Activated T-cell treated with anti-CD3 and anti-CD28 coated beads, Interleukin-2, amount 50 U/mL, for 48 hours (primary cell): ENCODE measurements at places on chromosomes 4 and X.

GRCh38 chr4:126071346-126072333 is 756.9 kb downstream of the FAT4 start:
- no peak for DNase-seq

- no peak for DNase-seq
Measured at GRCh38 chr4:172356016-172356415, 542.8 kb downstream of the GALNTL6 start.

- DNase-seq = no peak
Measured at GRCh38 chr4:100982345-100982744, 365.0 kb downstream of the PPP3CA start.

DNA sequence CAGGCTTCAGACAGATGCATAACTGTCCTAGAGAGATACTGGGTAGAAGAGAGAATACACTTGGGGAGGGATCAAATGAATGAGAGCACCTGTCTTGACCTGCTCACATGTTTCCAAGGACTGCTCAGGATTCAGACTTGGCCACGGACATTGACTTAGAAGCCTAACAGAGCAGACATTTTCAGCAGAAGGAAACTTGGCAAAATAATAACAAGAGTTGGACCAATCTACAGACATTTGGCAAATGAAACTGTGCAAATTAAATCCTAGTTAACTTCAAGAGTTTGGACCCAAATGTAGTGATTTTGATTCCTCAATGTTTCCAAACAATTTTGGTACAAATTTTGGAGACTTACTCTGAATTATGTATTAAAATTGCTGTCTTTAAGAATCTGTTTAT is 223.9 kb downstream of the CAMK2D start:
- no peak for DNase-seq

GRCh38 chr4:86032476-86033022 is 327.3 kb downstream of the MAPK10 start:
- no peak for DNase-seq

- DNase-seq = no peak
Measured at GRCh38 chr4:127829014-127829413, 46.9 kb downstream of the HSPA4L start.

GRCh38 chr4:58658701-58659100 is 1548.5 kb upstream of the IGFBP7 start:
- no peak for DNase-seq

GRCh38 chr4:3329887-3330286 is 37.1 kb downstream of the RGS12 start:
- DNase-seq = no peak

DNA sequence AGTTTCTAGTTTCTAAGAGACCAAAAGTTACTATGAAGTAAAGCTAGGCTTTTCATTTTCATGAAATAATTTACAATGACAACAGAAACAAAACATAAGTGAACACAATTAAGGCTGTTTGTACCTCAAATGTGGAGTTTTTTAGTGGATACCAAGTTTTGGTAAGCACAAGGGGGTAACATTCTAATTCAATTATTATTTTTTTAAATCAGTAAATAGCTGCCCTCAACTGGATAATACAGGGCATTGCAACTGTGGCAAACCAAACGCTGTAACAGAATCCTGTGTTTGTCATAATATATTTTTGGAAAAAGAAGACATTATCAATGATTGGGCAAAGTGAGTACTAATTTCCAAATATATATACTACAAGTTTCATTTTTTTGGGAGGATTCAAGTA is 150.3 kb downstream of the FBXW7 start:
- no peak for DNase-seq

DNA sequence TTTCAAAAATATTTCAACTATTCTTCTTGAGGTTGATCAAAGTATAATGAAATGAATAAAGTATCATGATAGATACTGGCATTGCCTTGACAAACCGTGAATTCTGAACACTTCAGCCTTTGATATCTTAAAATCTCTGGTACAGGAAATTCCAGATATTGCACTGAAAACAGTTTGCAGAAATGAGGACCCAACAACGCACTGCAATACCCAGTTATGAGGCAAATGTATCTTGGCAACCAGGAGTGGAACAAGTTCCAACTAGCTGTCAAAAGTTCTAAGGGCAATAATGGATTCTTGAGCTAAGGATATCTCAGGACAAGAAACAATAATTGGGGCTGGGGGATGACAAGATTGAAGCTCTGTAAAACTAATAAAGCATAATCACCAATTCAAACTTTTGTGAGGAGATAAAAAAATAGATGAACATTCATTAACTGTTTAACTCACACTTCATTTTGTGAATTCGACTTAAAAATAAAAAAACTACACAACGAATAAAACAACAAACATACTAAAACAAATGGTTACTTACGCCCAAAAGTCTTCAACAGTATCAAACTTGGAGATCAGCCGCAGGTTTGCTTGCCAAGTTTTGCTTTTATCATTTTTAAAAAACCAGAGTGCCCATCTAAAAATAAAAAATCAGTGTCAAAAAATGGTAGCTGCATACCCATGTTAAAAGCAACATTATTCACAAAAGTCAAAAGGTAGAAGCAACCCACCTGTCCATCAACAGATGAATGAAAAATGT is 38.1 kb downstream of the EIF4E start:
- no peak for DNase-seq

DNA sequence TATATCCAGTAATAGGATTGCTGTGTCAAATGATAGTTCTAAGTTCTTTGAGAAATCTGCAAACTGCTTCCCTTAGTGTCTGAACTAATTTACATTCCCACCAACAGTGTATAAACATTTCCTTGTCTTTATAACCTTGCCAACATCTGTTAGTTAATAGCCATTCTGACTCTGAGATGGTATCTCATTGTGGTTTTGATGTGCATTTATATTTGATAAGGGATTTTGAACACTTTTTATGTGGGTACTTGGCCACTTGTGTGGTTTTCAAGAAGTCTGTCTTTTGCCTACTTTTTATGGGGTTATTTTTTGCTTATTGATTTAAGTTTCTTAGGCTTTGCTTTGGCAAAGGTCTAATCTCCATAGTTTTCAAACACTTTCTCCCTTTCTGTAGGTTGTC is 189.9 kb upstream of the CXCL13 start:
- no peak for DNase-seq

DNA sequence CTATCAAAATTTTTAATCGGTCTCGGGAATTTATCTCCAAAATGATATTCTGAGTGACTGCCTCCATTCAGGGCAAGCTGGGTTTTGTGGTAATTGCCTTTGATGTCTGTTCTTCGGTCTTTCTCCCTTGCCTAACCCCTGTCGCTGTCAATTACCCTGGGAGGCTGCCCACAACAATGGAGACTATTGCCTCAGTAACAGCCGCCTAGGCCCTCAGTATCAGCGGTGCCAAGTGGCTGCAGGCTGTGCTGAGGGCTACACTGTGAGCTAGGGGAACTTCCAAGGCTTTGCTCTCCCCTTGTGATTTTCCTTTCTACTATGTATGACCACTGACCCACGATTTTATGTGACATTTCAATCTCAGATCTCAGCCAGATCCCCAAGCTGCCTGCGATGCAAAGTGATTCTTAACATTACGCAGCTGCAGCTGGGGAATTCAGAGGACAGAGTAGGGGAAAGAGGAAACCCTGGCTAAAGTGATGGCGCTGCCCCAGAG is 36.3 kb upstream of the REST start:
- no peak for DNase-seq

DNA sequence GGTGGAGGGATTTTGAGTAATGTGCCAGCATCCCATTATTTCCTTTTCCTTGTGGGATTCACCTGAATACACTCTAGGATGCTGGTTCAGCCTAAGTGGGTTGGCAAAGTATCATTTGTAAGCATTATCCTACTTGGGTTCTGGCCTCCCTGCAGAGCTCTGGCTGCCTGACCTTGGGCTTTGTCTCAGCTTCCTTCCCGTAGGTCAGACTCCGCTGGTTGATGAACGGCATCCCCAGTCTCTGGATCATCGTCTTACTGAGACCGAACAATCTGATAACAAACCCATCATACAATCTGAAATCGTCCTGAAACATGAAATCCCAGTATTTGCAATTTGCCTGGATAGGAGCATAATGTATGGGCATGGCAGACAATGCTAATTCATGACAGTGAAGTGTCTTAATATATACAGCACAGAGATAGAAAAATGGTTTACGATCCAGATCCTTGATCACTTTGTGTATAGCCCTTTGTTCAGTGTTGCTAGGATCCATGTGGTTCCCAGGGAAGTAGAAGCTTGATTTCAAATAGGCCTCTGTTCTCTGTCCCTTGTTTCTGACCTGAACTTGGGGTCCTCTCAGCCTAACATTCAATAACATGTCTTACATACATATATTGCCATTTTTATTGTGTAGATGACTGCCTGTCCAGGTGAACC is 5.5 kb downstream of the MID2 start:
- no peak for DNase-seq

- DNase-seq = no peak
Measured at GRCh38 chr4:119321921-119322687, at the start of gene FABP2. FABP2 (minus strand) TSS chr4:119322138; CDS start chr4:119322102, 36 bp downstream.

DNA sequence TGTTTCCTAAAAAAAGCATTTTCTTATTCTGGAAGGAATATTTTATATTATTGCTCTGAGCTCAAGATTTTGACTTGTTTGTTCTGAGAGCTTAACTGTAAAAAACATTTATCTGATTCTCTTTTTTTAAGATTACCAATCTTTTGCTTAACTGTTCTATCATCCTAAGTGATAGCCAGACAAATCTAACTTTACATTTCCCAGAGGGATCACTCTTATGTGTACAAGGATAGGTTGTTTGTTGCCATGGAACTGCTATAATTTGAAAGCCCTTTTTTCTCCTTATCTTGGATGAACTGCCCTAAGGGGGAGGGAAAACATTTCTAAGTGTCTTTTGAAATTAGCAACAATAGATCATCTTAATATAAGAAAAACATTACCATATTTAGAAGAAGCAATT is 494.7 kb downstream of the TRAM1L1 start:
- DNase-seq = no peak

DNA sequence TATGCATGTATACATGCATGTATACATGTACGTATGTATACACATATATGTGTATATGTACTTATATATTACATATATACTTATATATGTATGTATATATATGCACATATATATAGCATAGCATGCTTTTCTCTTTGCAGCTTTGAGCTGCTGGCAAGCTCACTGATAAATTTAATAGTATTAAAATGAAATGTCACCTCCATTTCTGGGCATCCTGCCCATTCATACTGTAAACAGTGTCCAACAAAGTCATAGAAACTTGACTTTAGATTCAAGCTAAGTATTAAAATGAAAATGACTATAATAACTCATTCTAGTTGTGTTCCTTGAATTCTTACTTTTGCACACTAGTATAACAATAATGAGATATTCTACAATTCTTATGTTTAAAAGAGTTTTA is 163.7 kb downstream of the CFAP47 start:
- DNase-seq = no peak

DNA sequence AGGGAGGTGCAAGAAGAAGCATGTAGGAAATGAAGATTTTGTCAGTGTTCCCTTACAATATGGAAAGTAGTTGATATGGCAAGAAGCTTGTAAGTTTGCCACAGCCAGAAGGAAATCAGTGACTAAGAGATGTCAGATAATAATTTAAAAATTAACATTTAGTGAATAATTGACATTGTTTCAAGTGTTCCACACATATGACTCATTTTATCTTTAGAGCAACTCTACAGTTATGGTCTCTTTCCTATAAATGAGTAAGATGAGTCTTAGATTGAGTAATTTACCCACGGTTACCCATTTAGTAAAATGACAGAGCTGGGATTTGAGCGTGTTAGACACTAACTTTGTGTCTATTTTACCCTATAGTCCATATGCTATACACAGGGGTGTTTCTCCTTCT is 300.3 kb upstream of the IRS4 start:
- DNase-seq = no peak

DNA sequence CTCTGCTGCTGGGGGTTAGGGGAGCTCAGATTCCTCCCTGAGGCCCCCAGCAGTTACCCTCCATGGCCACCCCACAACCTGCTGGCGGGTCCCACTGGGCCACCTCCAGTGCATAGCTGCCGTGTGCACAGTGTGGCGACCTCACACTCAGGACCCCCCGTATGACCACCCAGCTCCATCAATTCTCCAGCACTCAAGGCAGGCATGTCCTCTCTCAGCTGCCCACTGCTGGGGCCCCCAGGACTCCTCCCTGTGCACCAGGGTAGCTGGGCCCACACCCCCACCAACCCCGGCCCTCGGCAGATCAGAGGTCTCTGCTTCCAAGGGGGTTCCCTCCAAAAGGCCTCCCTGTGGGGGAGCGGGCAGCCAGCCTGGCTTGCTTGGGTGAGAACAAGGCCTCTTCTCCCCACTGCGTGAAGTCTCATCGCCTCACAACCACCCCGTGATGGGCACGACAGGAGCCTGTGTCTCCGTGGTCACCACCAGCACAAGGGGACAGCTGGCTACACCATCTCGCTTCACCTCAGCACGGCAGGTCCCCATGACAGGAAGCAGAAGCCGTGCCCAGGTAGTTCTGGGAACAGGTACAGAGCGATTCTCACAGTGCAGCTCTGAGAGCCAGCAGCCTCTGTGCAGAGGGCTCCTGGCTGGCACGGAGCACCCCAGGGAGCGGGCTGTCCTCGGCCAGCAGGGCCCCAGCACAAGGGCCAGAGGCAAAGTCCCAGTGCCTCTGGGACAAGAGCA is 4.6 kb upstream of the HAUS3 start:
- DNase-seq = peak; percentile 15

DNA sequence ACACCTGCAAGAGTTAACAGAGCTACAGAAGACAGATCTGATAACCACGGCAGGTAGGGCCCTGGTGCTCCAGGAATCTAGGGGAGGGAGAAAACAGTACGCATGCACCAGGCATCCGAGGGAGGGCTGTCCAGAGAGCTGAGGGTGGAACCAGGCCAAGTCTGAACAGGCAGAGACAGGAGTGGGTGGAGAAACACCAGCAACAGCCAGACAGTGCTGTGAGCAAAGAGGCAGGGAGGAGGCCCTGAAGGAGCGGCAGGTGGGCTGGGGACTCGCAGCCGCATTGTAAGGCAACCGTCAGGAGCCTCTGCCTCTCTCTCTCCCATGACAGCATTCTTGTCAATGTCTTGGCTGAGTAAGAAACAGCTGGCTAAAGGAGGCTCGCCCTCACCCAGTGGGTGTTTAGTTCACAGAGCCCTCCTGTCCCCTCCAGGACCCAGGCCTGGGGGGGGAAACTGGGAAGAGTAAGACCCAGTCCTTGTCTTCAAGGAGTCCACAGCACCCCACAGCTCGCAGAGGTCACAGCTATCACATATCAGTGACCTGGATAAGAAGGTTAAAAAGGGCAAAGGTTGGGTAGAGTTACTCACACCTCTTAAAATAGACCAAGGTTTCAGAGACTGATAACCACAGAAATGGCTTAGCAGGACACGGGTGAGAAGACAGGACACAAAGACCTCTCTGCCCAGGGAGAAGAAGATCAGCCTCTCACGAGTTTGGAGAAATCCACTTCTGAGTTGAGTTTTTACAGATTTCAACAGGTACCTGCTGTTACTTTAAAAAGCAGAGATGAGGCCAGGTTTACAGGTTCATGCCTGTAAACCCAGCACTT is 10.5 kb downstream of the ACSL1 start:
- no peak for DNase-seq

GRCh38 chrX:103488332-103488731 is 31.0 kb downstream of the RAB40A start:
- DNase-seq = no peak

- DNase-seq = no peak
Measured at GRCh38 chrX:12237131-12237530, 98.9 kb downstream of the FRMPD4 start.
